HepG2 (cell line): ENCODE measurements at places on chromosomes 16 and 17.

DNA sequence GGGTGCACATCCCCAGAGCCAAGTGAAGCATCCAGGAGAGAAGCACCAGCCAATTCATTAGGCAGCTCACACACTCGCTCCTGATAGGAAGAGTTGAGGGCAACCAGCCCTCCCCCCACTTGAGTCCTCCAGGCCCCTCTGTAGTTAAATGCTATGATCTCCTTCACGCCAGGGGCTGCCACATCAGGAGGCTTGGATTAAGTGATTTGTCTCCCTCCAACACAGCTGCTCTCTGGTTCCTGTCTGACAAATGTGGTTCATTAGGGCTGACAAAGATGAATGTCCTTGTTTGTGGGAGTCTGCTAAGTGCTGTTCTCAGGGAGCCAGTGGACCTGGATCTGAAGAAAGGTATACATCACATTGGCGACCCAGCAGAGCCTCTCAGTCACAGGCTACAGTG lies 94.5 kb upstream of the WSCD1 start:
- no peaks in the 10 kb centered on the region for H3K36me3 ChIP-seq
- H3K4me3 ChIP-seq = no peak overlapping the region
- no peaks in the 10 kb centered on the region for H3K27me3 ChIP-seq
- H3K27ac ChIP-seq = no peak overlapping the region

DNA sequence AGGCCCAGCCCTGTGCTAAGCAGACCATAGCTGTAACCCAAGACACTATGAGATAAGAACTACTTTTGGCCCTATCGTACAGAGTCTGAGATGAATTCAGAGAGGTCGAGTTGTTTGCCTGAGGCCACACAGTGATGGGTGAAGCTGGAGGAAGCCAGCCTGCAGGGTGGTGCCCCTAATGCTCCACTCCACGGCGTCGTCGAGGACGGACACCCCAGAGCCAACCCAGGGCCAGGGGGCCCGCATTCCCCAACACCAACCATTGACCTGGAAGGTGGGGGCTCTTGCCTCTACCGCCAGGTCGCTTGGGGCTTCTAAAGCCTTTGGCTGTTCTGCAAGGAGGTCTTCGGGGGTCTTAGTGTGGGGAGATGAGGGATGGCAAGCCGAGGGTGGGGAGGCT lies 84.1 kb downstream of the IRF8 start:
- no peak for DNase-seq
- no peak overlapping the region for H3K27ac ChIP-seq
- peaks cover 8% of the 10 kb centered on the region; the same call in 1 of the 2 replicates for H3K4me1 ChIP-seq
- H3K36me3 ChIP-seq = no peaks in the 10 kb centered on the region
- no peaks in the 10 kb centered on the region; the same call in 1 of the 2 replicates for H3K27me3 ChIP-seq
- H3K4me3 ChIP-seq = no peak overlapping the region

GRCh38 chr16:80996688-80997138 lies 10.0 kb downstream of the CMC2 start:
- H3K4me3 ChIP-seq = peak overlapping the region; percentile 52; the same call in 1 of the 2 replicates
- H3K36me3 ChIP-seq = no peaks in the 10 kb centered on the region
- DNase-seq = no peak
- H3K4me1 ChIP-seq = peaks cover 84% of the 10 kb centered on the region
- no peaks in the 10 kb centered on the region for H3K27me3 ChIP-seq

DNA sequence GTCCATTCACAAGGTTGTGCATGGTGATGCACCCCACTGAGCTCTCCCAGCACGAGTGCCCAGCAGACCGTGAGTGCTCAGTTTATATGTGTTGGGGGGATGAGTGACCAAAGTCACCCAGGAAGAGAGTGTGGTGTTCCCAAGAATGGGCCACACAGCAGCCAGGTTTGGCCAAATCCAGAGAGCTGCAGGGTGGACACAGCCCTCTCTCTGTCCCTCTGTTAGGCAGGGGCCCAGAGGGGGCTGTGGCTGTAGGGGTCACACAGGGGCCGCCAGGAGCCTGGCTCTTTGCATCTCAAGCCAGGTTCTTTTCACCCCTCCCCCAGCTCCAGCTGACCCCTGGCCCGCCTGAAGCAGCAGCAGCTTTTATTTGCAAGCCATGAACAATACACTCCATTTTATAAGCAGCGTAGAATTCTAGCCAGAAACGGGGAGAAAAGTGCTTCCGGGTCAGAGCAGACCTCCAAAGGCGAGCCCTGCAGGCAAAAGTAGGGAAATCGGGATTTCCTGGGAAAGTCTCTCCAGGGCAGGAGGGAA lies 13.3 kb downstream of the COTL1 start:
- H3K27me3 ChIP-seq = no peaks in the 10 kb centered on the region
- H3K36me3 ChIP-seq = no peaks in the 10 kb centered on the region; the same call in 2 of the 3 replicates
- peaks cover 43% of the 10 kb centered on the region for H3K4me1 ChIP-seq
- H3K27ac ChIP-seq = no peak overlapping the region

DNA sequence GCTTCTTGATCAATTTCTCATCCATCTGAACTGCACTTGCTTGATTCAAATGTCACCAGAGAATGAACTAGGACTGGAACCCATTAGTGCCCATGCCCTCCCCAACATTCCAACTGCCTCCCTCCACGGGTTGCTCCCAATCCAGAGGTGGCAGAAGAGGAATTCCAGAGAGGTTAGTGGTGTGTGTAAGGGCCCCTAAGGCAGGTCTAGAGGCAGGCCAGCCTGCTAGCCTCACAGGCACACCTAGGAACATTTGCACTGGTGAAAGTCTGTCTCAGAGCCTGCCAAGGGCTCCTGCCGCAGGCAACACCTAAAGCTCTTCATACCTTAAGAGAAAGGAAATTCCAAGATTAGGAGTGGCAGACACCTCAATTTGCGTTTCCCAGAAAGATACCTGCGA lies 21.2 kb upstream of the CMTM4 start:
- H3K4me1 ChIP-seq = peaks cover 16% of the 10 kb centered on the region
- no peak overlapping the region for H3K27ac ChIP-seq
- H3K36me3 ChIP-seq = peaks cover 2% of the 10 kb centered on the region; the same call in 1 of the 2 replicates
- H3K27me3 ChIP-seq = no peaks in the 10 kb centered on the region
- H3K4me3 ChIP-seq = no peak overlapping the region
- DNase-seq = no peak

DNA sequence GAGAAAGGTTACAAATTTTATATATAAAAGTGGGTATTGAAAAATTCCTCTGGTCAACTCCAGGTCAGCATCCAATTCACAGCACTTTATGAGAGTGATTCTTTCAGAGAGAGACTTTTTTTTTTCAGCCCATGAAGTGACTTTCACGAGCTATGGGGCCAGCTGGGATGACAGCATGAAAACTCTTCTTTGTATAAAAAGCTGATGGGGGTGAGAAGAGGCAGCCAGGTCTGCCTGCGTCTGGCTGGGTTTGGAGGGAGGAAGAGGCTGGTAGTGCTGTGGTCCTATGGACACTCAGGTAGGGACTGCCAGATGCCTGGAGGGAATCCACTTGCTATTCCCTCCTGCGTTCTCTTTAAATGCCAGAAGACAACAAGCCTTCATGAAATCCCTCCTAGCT lies 250.6 kb downstream of the UTP18 start:
- H3K4me1 ChIP-seq = no peaks in the 10 kb centered on the region
- no peak overlapping the region for H3K27ac ChIP-seq
- H3K4me3 ChIP-seq = no peak overlapping the region
- DNase-seq = no peak

DNA sequence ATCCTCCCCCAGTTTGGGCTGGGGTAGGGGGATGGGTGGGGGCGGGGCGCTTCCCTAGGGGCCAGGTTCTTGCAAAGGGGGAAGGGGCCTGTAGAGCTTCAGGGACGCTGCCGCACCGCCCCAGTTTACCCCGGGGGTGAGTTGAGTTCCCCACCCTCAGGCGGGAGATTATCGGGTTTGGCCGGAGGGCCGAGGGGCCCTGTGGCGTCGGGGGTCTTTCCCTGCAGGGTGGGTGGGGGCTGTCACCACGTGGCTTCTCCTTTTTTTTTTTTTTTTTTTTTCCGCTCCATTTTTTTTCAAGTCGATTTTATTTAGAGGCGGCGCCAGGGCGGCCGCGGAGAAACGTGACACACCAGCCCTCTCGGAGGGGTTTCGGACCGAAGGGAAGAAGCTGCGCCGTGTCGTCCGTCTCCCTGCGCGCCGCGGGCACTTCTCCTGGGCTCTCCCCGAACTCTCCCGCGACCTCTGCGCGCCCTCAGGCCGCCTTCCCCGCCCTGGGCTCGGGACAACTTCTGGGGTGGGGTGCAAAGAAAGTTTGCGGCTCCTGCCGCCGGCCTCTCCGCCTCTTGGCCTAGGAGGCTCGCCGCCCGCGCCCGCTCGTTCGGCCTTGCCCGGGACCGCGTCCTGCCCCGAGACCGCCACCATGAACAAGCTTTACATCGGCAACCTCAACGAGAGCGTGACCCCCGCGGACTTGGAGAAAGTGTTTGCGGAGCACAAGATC lies at the start of gene IGF2BP1:
Gene IGF2BP1, plus strand, starts transcription at position 283 of the 724 bp plus-strand sequence. Its CDS starts 361 bp downstream, at position 644.
- peak within 1 kb of the TSS; percentile 95 for H3K27ac ChIP-seq
- H3K36me3 ChIP-seq = no peaks in the 10 kb centered on the region
- peak within 1 kb of the TSS; percentile 97 for H3K4me3 ChIP-seq
- no peaks in the 10 kb centered on the region for H3K27me3 ChIP-seq

GRCh38 chr16:89326721-89327120 lies 109.2 kb downstream of the ZNF778 start:
- no peak for DNase-seq
- H3K36me3 ChIP-seq = peaks cover 8% of the 10 kb centered on the region
- no peaks in the 10 kb centered on the region for H3K27me3 ChIP-seq
- H3K27ac ChIP-seq = no peak overlapping the region

- no peak for DNase-seq
- H3K4me1 ChIP-seq = peaks cover 16% of the 10 kb centered on the region
- no peak overlapping the region for H3K27ac ChIP-seq
- H3K4me3 ChIP-seq = no peak overlapping the region
- H3K27me3 ChIP-seq = peaks cover 3% of the 10 kb centered on the region
These were observed 17.7 kb downstream of the PIMREG start for GRCh38 chr17:6461792-6462524.

GRCh38 chr17:67238991-67239390 lies 6.0 kb downstream of the HELZ start:
- DNase-seq = no peak
- H3K4me1 ChIP-seq = peaks cover 47% of the 10 kb centered on the region
- H3K27me3 ChIP-seq = no peaks in the 10 kb centered on the region; the same call in 2 of the 3 replicates
- no peak overlapping the region for H3K27ac ChIP-seq
- H3K4me3 ChIP-seq = no peak overlapping the region

- no peak for DNase-seq
- H3K4me1 ChIP-seq = peaks cover 78% of the 10 kb centered on the region
- peak overlapping the region; percentile 38; the same call in 1 of the 2 replicates for H3K4me3 ChIP-seq
- H3K27ac ChIP-seq = peak overlapping the region; percentile 65
- H3K36me3 ChIP-seq = no peaks in the 10 kb centered on the region
These were observed 476.9 kb downstream of the SLC39A11 start for GRCh38 chr17:72615627-72615991.

DNA sequence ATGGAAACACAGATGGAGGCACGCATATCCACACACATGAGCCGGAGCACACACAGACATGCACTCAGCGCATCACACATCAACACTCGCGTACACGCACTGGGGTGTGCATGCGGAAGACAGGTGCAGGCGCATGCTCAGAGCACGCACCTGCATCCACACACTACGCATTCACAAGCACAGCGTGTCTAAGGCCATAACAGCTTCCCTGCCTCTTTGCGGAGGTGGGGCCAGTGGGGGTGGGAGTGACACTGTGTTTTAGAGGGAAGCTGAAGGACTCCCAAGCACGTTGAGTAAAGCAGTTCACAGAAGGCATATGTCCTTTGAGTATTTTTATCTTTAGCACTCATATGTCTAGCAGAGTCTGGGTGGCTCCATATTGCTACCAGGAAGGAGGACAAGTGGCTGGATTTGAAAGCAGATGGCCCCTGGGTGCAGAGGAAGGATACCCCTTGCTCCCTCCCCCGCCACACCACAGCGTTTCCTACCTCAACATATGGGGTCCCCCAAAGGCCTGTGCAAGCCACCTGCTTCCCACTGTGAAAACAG lies 68.6 kb upstream of the TOB1 start:
- DNase-seq = no peak
- H3K36me3 ChIP-seq = no peaks in the 10 kb centered on the region

DNA sequence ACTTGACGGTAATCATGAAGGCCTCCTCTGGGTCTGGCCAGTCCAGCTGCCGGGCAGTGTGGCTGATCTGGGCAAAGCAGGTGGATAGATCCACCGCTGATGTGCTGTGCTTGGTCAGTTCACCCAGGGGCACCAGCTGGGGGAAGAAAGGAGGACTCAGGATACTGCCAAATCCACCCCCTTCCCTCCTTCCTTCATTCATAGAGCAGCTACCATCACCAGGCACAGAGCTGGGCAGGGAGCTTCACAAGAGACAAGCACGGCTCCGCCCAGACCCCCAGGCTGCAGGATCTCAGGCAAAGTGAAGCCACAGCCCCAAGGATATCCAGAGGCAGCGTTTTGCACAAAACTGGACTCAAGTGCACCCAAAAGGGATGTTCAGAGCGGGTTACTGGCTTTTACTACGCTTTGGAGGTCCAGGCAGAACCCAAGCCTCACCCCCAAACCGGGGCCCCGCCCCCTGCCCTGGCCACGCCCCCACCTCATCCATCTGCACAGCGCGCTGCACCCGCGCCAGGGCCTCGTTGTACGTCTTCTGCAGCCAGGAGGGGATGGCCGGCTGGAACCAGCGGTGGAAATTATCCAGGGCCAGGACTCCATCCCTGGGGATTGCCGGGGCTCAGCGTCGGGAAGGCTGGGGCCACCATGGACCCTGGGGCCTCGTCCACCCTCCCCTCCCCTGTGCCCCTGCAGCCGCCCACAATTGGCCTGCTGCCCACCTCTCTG lies 9.1 kb downstream of the UNC13D start:
- peaks cover 38% of the 10 kb centered on the region; the same call in 2 of the 3 replicates for H3K36me3 ChIP-seq
- no peak for DNase-seq
- no peak overlapping the region for H3K27ac ChIP-seq
- no peak overlapping the region for H3K4me3 ChIP-seq
- H3K4me1 ChIP-seq = no peaks in the 10 kb centered on the region
- no peaks in the 10 kb centered on the region for H3K27me3 ChIP-seq

- no peak overlapping the region for H3K27ac ChIP-seq
- H3K36me3 ChIP-seq = no peaks in the 10 kb centered on the region
- no peak for DNase-seq
- no peaks in the 10 kb centered on the region for H3K27me3 ChIP-seq
- peaks cover 10% of the 10 kb centered on the region for H3K4me1 ChIP-seq
These were observed 23.7 kb upstream of the PMFBP1 start for GRCh38 chr16:72195609-72196008.

GRCh38 chr16:55501549-55502322 lies 7.1 kb upstream of the LPCAT2 start:
- no peaks in the 10 kb centered on the region for H3K36me3 ChIP-seq
- no peak for DNase-seq
- H3K4me1 ChIP-seq = peaks cover 46% of the 10 kb centered on the region

- no peak for DNase-seq
These were observed 11.1 kb downstream of the TLE7 start for GRCh38 chr16:71430744-71431143.

- H3K4me1 ChIP-seq = no peaks in the 10 kb centered on the region
- H3K27ac ChIP-seq = no peak overlapping the region
- H3K4me3 ChIP-seq = no peak overlapping the region
- DNase-seq = no peak
- no peaks in the 10 kb centered on the region for H3K36me3 ChIP-seq
These were observed 50.5 kb upstream of the MTMR4 start for GRCh38 chr17:58564971-58565370.

DNA sequence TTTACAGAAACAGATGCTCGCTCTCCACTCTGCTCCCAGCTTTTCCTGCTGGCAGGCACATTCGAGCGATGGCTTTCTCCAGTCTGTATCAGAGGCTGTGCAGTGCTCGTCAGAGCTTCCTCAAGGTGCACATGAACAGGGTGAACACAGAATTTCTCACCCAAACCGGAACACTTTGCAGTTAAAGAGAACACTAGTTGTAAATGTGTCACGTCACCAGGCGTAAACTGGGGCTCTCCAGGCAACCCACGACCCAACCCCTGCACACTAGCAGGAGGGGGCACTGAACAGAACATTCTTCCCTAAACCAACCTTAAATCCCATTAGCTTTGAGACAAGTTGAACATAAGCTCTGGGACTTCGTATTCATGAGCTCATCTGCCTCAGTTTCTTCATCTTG lies 119.0 kb downstream of the RMI2 start:
- no peaks in the 10 kb centered on the region for H3K4me1 ChIP-seq
- DNase-seq = no peak
- no peaks in the 10 kb centered on the region for H3K36me3 ChIP-seq
- no peak overlapping the region for H3K4me3 ChIP-seq
- peaks cover 40% of the 10 kb centered on the region for H3K27me3 ChIP-seq
